ENCODE measurements at places on chromosomes 11 and 22. TPM values are rescaled to one million over a fixed set of nuclear protein-coding genes. Genes with fewer than 3 reads are reported as not detected.

Gene APOC3
- not detected for total RNA-seq

Gene OR6T1
- not detected for total RNA-seq

Gene OR5M8
- total RNA-seq: not detected

Gene VSIG10L2
- total RNA-seq: not detected

Gene CSRP3
- not detected for total RNA-seq

Gene PLEKHA7
- total RNA-seq: 122 TPM

Data from placental epithelial cell (primary cell).